ENCODE measurements at places on chromosomes 7 and 10.
A peak's percentile ranks its signal among the peaks of the same experiment; 100 is the strongest.

- DNase-seq, result no peak
Observed at GRCh38 chr10:132788180-132788830, 2.4 kb upstream of the NKX6-2 start.

DNA sequence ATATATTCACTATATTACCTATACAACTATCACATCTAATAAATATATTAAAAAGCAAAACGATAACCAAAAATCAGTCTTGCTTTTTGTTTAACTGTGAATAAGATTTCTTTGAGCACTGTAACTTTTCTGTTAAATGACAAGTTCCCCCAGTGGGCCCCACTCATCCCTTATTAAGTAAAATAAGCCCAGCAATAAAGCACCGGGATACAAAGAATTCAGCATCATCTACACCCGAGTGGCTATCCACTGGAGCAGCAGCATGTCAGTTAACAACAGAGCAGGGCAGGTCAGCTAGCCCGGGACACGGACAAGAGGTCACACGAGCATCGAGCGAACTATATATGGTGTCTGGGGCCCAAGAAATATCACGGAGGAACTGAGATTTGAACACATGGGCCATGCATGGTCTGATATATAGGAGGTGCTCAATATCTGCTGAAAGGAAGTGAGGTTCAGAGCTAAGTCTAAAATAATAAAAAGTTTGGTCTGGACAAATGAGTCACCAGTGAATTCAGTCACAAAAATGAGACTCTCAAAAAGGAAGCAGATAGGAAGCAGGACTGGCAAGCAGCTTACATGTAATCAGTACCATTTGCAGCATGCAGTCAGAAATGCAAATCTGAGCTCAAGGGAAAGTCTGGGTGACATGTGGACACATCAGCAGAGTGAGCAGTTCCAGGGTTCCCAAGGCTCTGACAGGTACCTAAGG is 4.1 kb downstream of the ERCC6 start:
- DNase-seq, result no peak

DNA sequence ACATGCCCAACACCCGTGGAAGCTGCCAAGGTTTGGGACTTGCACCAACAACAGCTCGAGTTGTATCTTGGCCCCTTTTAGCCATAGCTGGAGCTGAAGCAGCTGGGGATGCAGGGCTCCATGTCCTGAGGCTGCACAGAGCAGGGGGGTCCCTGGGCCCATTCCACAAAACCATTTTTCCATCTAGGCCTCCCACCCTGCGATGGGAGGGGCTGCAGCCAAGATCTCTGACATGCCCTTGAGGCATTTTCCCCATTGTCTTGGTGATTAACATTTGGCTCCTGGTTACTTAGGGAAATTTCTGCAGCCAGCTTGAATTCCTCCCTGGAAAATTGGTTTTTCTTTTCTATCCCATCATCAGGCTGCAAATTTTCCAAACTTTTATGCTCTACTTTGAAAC is 637.8 kb upstream of the VSTM2A start:
- DNase-seq, result no peak

- no peak for DNase-seq
Observed at GRCh38 chr10:4130685-4131084, 345.7 kb upstream of the KLF6 start.

DNA sequence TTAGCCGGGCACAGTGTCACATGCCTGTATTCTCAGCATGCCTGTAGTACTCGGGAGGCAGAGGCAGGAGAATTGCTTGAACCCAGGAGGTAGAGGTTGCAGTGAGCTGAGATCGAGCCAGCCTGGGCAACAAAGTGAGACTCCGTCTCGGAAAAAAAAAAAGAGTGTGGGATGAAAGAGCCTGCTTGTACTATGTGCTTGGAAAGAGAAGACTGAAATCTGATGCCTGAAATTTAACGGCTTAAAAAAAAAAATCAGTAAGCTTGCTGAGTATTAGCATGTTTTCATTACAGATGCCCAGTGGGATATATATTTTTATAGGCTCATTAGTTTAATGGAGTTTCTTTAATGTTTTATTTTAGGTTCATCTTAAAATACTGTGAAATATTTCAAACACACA is 4.2 kb downstream of the NT5C2 start:
- no peak for DNase-seq

DNA sequence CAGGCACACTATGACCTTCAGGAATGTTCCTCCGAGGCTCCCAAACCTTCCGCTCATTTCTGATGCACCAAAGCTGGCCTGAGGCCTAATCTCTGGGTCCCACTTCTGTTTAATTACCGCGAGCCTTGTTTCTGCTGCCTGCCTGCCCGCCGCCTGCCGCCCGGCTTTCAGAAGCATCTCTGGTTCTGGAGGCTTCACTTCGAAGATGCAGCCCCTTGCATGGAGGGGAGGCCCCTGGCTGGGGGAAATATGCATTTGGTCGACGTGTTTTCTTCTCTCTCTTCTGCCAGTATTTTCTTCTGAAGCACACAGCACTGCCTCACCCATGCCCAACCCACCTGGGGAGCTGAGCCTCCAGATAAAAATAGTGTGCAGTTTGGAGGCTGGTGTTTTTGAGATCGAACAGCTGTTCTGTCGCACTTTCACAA is 166.9 kb downstream of the PAXIP1 start:
- no peak for DNase-seq

DNA sequence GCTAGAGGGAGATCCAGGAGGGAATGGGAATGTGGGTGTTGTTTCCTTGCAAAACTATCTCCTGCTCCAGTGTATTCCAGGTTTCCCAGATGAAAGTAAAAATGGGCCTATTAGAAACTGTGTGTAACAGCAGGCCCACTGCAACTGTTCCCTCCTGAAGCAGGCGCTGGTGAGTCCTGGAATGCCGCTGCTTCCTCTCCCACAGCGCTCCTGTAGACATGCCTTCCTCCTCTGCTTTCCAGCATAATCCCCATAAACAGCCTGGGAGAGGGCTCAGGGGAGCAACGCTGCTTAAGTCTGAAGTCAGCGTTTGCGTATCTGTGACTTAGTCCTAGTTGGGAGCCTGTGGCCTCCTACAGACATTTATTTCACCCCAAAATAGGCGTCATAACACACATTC is 551.0 kb upstream of the FOXK1 start:
- DNase-seq, result no peak

DNA sequence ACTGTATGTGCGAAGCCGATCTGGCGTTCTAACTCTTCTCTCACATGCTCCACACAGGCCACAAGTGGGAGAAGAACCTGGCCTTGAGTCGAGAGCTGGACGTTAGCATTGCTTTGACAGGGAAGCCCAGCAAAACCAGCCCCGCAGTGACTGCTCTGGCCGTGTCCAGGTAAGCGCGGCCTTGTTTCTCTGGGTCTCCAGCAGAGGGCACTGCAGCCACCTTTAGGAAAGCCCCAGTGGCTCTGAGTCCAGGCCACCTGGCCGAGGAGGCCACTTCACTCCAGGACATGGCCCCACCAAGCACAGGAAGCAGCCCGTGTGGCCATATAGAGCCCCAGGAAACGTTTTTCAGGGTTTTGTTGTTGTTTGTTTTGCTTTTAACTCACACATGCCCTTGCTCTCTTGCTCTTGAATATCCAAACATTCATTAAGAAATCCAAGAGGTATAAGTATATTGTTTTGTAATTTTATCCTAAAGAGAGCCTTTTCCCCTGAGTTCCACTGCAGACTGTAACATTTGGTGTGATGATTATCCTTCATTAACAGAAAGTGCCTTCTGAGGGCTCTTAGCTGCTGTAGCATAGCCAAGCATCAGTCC is 41.8 kb upstream of the LRRC18 start:
- peak; percentile 44 for DNase-seq
